ENCODE measurements at places on chromosomes 1 and 21.

- no peak for DNase-seq
Observed at GRCh38 chr1:213176341-213176740, 125.3 kb downstream of the RPS6KC1 start.

DNA sequence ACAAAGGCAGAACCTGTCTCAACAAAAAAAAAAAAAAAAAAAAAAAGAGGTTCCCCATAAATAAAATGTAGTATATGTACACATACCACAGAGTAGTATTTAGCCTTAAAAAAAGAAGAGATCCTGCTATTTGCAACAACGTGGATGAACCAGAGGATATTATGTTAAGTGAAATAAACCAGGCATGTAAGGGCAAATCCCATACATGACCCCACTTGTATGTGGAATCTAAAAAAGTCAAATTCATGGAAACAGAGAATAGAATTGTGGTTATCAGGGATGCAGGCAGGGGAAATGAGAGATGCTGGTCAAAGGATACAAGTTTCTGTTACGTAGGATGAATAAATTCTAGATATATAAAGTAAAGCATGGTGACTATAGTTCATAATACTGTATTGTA is 16.7 kb downstream of the SLC44A3 start:
- no peak for DNase-seq

- no peak for DNase-seq
Observed at GRCh38 chr1:96388421-96389310, 332.9 kb upstream of the PTBP2 start.

DNA sequence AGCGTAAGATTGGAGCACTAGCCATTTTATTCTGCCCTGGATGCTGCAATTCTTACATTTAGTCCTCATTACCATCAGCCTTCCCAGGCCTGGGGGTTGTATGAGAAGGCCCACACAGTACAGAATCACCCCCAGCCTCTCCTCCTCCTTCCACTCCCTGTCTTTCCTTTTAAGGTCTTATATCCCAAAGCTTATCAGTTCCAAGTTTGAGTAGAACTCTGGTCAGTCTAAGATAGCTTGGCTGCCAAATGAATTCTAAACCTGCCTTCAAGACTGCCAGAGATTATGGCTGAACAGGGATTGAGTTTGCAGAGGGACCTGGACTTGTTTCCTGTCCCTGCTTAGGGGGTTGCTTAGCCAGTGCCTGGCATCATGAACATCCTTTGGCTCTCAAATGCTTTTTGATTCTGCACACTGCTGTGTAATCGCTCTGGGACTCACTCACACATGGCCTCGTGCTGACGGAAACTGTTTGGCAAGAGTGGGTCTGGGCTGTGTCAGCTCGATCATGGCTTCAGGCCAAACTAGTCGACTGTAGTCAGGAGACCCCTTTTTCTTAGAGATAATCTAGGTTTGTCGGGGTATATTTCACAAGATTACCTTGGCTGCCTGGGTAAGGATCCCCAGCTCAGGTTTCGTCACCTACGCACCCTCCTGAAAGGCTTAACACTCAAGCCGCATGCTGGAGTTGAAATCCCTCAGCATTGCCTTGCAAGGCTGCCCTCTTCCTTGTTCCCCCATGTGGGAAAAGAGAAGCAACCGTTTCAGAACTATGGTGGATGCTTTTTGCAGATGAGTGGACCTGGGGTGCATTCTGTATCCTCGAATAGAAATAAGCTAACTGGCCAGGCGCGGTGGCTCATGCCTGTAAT is 252.6 kb downstream of the NFIA start:
- DNase-seq: no peak

- no peak for DNase-seq
Observed at GRCh38 chr1:183370399-183371058, 47.7 kb downstream of the NMNAT2 start.

GRCh38 chr21:17526776-17527175 is 13.9 kb downstream of the CXADR start:
- DNase-seq: no peak

DNA sequence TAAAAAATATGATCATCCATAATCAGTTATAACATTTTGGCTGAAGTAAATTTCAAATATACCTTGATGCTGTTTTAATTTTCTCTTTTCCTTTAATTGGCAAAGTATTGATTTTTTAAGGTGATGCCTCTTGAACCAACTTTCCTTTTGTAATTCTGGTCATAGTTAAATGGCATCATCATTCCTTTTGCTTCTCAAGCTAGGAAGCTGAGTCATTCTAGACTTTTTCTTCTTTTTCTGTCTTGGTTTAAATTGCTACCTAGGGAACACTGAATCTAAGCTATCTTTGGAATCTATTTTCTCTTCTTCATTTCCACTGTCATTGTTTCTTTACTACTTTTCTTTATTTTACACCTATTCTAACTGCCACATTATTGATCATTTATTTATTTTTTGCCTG is 162.7 kb downstream of the HMCN1 start:
- DNase-seq: no peak

GRCh38 chr1:220827445-220828178 is 40.9 kb downstream of the MTARC1 start:
- DNase-seq: no peak

DNA sequence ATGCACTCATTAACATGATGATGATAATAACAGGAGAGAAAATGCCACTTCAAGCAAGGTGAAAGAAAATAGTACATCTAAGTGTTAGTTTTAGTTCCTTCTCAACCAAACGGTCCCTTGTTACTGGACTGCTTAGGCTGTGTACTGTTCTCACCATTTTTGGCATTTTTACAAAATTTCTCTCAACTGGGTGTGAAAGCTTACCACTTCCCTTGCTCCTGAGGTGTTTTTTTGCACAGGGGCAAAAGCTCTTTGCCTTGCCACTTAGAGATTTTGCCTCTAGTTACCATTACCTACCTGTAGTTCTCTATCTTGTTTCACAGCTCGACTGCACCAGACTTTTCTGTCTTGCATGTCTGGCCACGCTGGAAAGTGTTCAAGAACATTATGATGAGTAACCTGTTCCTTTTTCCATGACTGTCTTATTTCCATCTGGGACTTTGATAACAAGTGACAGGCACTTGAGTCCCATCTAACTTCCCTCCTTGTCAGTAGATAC is 10.7 kb downstream of the NEK7 start:
- DNase-seq: peak; percentile 29

DNA sequence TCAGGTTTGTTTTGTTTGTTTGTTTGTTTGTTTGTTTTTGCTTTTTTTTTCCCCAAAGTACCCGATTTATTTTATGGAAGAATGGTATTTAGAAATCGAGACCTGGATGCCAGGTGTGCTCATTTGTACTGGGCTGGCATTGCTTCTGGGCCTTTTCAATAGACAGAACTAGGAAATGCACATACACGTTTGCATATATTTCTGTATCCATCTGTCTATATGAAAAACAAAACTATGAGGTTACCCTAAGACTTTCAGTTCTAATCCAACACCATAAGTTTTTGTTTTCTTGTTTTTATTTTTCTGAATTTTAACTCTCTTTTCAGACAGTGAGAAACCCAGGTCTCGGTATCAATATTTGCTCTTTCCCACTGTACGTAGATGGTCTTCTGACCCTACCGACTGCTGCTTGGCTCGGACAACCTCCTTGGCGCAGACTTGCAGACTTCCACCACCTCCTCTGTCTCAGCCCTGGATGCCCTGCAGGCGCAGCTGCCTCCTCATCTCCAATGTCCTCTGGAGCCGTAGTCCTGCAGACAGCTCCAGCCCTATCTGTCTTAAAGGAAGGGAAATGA is 171.7 kb downstream of the NEK7 start:
- DNase-seq: no peak

GRCh38 chr1:89699451-89699986 is 66.6 kb downstream of the LRRC8C start:
- no peak for DNase-seq

GRCh38 chr21:41621513-41621912 is 113.6 kb upstream of the TMPRSS2 start:
- DNase-seq: no peak

- DNase-seq: no peak
Observed at GRCh38 chr1:226411619-226412018, 3.7 kb upstream of the PARP1 start.

- DNase-seq: no peak
Observed at GRCh38 chr21:38743772-38744529, 61.8 kb upstream of the ETS2 start.

DNA sequence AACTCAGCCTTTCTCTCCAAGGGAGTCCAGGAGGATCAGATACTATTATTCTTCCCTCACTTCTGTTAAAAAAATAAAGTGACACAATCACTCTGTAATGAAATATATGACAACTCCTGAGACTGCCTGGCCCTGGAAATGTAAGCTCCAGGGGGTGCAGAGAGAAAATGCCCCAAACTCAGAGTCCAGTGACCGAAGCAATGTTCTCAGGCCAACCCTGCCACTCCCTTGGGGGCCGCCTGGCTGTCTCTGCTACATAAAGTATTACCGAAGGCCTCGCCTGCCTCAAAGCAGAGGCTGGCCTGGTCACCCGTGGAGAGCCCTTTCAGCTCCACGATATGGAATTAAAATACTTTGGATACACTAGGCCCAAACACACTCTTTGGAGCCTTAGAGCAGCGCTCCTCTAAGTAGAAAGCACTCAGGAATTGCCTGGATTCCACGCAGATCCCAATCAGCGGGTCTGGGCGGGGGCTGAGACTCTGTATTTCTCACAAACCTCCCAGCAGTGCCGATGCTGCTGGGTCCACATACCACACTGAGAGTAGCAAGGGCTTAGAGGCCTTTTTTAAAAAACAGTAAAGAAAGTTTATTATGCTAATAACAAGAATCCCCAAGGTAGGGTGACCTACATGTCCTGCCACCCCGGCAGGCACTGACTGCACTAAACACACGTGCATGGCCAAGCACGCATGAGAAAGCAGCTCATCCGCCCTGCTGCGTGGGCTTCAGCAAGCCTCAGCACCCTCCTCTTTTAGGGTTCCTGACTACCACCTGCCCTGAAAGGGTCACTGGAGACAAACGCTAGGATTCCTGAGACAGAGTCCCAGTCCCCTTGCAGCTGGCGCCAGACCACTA is 31.1 kb downstream of the TMCO4 start:
- no peak for DNase-seq

GRCh38 chr1:19680644-19681043 is 16.0 kb downstream of the HTR6 start:
- no peak for DNase-seq

GRCh38 chr1:112833806-112834205 is 118.7 kb upstream of the PPM1J start:
- DNase-seq: no peak

- DNase-seq: no peak
Observed at GRCh38 chr21:43297391-43297981, 128.7 kb downstream of the CRYAA start.
